Stimulated activated CD8-positive, alpha-beta memory T cell treated with anti-CD3 and anti-CD28 coated beads, Interleukin-7, amount 100 ng/mL, for 4 hours (primary cell): ENCODE measurements at places on chromosomes 12 and 14.

GRCh38 chr12:88052686-88053085 is 23.5 kb upstream of the C12orf50 start:
- DNase-seq: no peak

DNA sequence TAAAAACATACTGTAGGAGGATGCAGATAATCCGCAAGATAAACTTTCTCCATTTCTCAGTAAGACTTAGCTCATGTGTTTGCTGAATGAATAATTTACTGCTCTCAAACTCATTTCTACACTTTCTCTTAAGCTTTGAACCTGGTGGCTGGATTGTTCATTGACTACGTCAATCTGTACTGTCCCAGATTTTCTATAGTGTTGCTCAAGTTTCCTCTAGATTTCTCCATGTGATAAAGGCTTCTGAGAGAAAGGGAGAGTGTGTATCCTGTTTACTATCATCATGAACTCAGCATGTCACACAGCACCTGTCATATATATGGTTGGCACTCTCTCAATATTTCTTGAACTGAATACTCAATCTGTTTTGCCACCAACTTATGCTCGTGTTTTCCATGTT is 518.0 kb upstream of the TBX3 start:
- DNase-seq: no peak

DNA sequence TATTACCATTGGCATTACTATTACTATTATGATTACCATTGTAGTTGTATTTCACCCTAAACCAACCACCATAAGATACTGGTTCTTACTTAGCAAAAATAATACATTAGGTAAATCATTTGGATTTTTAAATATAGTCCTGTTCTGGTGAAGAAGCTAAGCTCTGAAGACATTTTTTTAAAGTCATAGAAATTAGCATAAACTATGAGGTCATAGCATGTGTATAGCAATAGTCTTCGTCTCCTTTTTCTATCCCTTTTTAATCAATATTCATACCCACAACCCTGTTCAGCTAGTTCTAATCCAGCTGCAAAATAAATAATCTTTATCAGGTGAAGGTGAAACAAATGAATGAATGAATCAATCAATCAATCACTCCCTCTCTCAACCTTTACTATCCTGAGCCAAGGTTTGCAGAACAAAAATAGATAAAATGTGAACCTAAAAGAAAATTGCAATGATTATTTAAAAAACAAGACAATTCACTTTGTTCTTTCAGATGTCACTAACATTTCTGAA is 134.5 kb downstream of the STXBP6 start:
- DNase-seq: no peak

DNA sequence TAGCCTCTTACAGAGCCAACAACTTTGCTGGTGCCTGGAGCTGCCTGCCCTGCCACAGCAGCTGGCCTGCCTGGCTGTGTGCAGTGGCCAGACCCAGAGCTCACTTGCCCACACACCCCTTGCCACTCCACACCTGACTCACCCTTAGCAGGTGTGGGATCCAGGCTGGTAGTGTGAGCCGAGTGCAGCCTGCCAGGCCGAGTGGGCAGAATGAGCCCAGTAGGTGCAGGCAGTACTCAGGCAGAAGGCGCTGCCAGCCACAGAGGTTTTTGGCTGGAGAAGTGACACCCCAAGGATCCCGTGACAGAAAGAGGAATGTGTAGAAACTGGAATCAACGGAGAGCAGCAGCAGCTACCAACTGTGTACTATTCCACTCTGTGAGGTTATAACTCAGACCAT is 29.8 kb upstream of the PYGL start:
- DNase-seq: no peak

- DNase-seq: no peak
Observed at GRCh38 chr14:97233319-97233985, 436.3 kb downstream of the VRK1 start.
